ENCODE measurements at places on chromosomes 13 and 19.

DNA sequence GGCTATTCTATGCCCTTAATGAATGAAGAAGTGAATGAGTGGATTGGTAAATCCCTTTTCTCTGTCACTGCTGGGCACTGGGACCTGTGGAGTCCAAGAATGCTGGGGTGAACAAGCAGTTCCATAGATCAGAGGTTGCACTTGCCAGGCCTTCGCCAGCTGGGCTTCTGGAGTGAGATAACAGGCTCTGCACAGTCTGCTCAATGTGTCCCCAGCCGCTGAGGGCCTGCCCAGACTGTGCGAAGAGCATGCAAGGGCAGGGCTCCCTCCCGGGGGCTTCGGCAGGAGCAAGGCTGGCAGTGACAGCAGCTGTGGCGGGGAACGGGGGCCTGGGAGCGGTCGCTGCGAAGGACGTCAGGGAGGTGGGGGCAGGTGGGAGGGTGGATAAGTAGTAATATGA is 51.3 kb downstream of the ZNF536 start:
- no peak for DNase-seq

DNA sequence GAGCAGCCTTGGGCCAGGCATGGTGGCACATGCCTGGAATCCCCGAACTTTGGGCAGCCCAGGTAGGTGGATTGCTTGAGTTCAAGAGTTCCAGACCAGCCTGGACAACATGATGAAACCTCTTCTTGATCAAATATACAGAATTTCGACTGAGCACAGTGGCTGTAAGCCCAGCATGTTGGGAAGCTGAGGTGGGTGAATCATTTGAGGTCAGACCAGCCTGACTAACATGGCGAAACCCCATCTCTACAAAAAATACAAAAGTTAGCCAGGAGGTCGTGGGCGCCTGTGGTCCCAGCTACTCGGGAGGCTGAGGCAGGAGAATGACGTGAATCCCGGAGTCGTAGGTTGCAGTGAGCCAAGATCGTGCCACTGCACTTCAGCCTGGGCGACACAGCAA is 8.0 kb upstream of the NLRP7 start:
- DNase-seq, result no peak

DNA sequence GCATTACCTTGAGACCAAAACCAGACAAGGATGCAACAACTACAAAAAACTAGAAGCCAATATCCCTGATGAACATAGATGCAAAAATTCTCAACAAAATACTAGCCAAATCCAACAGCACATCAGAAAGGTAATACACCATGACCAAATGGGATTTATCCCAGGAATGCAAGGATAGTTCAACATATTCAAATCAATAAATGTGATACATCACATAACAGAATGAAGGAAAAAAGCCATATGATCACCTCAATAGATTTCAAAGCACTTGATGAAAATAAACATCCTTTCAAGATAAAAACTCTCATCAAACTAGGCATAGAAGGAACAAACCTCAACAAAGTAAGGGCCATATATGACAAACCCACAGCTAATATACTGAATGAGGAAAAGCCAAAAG is 10.2 kb upstream of the ZNF546 start:
- no peak for DNase-seq

DNA sequence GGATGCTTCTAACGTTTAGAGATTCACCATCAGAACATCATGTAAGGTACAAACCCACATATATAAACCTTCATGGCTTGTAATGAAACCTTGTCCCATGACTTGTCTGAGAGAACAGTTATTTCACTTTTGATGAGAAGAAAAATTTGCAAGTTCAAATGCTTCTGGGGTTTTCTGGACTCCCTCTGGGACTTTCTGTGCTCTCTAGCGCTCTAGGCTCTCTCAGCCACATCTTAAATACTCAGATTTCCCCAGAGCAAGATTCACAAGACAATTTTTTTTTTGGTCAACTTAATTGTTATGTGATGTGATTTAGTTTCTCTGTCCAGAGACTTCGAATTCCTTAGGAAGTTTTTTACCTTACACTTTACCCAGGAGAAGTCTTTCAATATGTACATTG is 282.8 kb upstream of the EDNRB start:
- DNase-seq, result no peak

DNA sequence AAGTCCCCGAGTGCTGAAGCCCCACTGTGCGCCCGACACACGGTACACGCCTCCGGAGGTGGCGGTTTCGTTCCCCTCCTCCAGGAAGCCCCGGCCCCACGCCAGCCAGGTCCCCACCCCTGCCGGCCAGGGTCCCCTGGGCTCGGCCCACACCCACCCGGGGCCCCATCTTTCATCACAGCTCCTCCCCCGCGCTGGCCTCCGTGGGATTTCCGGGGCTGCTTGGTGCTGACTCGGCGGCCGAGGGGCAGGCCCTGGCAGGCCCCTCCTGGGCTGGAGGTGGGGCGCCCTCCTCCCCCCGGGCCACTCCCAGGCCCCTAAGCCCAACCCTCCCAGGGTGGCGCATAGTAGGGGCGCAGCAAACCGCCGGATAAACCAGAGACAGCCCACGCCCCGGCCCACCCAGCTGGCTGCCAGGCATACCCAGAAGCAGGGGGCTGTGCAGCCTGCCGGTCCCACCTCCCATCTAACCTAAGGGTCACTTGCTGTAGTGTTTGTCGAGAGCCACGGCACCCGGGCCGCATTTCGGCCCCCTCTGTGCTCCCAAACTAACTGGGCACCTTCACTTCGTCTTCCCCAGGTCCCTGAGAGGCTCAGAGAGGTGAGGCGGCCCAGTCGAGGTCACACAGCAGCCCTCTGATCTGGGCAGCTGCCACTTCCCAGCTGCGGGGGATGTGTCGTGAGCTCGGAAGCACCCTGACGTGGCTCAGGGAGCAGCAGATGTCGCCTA is 6.6 kb downstream of the ZBTB7A start:
- DNase-seq, result peak; percentile 68

- no peak for DNase-seq
These were observed 55.6 kb upstream of the ALOX5AP start for GRCh38 chr13:30679483-30680330.

GRCh38 chr19:34961775-34962686 is 2.0 kb downstream of the ZNF792 start:
- DNase-seq, result no peak

GRCh38 chr13:41644742-41645141 is 187.4 kb downstream of the RGCC start:
- no peak for DNase-seq

DNA sequence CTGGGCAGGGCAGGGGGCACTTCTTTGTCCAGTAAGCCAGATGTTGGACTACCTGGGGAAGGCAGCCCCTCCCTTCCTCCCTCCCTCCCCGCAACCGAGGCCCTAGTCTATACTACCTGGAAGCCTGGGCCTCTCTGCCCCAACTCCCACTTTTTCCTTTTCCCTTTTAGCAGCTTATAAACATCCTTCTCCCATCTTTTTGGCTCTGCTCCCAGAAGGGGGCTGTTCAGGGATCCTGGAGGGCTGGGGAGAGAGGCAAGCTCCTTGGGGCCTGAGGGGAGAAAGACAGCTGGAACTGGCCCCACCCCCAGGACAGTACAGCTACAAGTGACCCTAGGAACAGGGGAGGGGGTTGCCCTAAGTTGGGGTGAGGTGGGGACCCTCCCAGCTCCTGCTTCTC is 44.9 kb downstream of the LYL1 start:
- no peak for DNase-seq

DNA sequence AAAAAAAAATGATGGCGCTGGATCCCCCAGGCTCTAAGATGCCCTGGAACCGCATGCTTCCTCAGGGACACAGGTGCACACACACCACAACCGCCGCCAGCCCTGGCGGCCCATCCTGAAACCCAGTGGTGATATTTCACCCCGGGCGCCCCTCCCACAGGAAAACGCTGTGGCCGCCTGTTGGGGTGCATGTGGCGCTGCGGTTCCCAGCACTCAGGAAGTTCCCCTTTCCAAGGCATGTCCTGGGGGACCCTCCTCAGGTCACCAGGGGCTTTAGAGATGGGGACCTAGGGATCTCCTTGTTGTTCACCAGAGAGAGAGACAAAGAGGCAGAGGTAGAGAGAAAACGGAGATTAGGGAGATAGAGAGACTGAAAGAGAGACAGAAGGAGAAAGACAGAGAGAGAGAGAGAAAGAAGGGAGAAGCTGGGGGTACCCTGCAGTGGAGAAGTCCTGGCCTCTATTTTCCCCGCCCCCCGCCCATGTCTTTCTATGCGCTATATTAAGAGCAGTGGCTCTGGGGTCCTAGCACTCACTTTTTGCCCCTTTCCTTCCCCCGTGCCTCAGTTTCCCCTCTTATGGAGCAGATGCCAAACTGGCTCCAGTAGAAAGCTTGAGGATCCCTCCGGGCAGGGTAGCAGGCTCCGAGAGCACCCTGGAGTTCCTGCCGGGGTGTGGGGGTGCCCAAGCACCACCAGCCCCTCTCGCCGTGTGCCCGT is 2.3 kb downstream of the ADGRE2 start:
- no peak for DNase-seq

GRCh38 chr19:39424934-39425333 is 10.8 kb downstream of the RPS16 start:
- DNase-seq, result no peak

DNA sequence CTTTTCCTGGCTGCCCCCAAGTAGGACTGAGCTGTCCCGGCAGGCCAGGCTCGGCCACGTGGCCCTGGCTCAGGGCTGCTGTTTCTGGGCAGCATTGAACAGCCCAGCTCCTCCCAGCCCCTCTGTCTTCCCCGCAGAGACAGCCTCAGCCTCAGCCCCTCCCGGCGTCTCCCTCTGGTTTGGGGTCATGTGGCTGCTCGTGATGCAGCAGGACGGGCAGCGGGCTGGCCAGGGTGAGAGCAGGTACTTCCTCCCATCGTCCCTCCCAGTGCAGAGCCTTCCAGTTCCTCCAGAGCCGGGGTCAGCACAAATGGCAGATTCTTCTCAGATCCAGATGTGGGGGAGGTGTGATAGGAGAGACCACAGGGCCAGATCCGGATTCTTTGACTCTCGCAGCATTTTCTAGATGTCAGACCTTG is 114.6 kb downstream of the KDM4B start:
- DNase-seq, result no peak

DNA sequence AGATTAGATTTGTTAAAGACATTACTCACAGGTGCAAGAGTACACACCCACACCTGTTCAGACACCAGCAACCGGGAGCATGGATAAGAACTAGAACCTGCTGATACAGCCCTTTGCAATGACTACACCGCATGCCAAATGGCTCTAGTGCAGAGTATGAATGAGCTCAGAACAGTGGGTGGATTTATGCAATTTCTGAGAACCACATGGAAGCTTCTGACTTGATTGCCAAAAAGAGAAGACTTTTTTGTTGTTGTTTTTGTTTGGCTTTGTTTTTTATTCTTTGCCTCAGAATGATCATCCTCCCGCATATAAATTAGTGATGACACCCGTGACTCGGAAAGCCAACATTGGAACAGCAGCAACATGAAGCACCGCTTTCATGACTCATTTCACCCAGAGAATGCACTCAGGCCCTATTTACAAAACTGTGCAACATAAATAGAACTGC is 77.4 kb upstream of the LRCH1 start:
- no peak for DNase-seq

- no peak for DNase-seq
These were observed 104.0 kb upstream of the GPR12 start for GRCh38 chr13:26864576-26864975.

- DNase-seq, result no peak
These were observed 27.9 kb upstream of the OR10H1 start for GRCh38 chr19:15843203-15843893.

GRCh38 chr13:43965459-43965845 is 85.7 kb downstream of the LACC1 start:
- no peak for DNase-seq

- DNase-seq, result peak; percentile 18
These were observed 350.0 kb upstream of the ARGLU1 start for GRCh38 chr13:106917673-106918556.

DNA sequence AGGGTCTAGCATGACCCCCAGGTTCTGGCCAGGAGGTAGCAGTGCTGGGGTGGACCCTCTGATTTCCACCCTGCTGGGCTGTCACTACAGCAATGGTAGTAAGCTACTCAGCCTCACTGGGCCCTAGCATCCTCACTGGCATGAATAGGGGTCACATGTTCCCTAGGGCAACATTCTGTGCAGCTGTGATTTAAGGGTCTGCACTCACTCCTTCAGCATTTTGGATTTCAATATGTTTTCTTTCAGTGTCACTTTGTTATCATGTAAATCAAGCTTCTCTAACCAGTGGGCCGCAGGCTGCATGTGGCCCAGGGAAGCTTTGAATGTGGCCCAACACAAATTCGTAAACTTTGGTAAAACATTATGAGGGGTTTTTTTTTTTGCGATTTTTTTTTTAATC is 57.8 kb downstream of the SPATA13 start:
- DNase-seq, result no peak

DNA sequence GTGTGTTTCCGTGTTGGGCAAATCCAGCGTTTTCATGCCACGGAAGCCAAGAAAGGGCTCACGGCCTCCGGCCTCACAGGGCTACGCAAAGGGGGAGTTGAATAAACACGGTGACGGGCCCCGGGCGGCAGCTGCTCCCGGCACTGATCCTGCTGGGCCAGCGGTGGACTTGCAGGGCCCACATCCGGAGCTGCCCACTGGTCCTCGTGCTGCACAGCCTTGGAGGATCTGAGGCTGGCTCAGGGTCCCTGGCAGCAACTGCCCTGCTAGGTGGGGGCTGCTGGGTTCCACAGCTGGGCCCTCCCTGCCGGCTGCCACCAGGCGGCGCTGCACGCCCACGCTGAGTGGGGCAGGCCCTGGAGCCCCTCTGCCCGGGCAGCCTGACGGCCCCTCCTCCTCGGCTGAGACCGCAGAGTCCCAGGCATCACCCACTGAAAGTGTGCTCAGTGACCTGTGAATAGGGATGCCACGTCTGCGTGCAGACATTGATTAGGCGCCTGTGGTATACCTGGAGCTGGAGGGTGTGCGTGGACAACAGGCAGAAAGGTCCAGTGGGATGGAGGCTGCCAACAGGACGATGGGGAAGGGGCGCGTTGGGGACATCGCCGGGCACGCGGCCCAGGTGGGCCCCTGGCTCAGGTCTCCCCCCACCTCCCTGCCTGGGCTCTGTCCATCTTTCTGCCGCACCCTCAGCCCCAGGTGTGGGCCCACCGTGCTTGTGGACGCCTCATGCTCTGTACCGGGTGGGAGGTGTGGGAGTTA is 5.3 kb upstream of the HCN2 start:
- no peak for DNase-seq

GRCh38 chr19:19656451-19657396 is 6.8 kb downstream of the ATP13A1 start:
- DNase-seq, result no peak

DNA sequence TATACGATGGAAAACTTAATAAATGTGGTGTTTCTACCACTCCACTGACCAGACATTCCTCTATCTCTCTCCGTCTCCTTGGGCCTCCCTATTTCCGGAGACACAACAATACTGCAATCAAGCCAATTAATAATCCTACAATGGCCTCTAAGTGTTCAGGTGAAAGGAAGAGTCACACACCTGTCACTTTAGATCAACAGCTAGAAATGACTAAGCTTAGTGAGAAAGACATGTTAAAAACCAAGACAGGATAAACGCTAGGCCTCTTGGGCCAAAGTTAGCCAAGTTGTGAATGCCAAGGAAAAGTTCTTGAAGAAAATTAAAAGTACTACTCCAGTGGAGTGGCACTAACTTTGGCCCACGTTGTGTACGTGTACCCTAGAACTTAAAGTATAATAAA is 22.5 kb downstream of the ZDHHC20 start:
- DNase-seq, result no peak
